Ovary (tissue), 10 donors: ENCODE measurements at places on chromosomes 3 and 15. TPM values are rescaled to one million over a fixed set of nuclear protein-coding genes. Genes with fewer than 3 reads are reported as not detected.
A peak's percentile ranks its signal among the peaks of the same experiment; 100 is the strongest.

DNA sequence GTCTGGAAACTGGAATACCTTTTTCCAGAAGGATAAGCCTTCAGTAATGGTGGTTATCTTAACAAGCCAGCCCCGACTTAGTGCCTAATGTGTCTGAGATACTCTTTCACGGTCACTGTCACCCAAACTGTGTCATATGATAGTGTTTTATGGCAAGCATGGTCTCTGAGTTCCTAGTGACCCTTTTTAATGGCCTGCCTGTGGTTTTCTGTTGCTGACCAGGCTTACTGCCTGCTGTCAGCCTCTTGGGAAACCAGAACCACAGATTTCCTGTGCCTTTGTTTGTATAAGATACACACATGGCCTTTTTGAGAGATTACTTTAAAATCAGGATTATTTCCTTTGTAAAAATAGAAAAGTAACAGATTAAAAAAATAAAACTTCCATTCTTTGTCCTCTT is 22.4 kb downstream of the HPS3 start:
- DNase-seq, result no peak

The MFAP1 gene
- total RNA-seq, result 21.0 TPM

The TMC3 gene
- not detected for total RNA-seq

DNA sequence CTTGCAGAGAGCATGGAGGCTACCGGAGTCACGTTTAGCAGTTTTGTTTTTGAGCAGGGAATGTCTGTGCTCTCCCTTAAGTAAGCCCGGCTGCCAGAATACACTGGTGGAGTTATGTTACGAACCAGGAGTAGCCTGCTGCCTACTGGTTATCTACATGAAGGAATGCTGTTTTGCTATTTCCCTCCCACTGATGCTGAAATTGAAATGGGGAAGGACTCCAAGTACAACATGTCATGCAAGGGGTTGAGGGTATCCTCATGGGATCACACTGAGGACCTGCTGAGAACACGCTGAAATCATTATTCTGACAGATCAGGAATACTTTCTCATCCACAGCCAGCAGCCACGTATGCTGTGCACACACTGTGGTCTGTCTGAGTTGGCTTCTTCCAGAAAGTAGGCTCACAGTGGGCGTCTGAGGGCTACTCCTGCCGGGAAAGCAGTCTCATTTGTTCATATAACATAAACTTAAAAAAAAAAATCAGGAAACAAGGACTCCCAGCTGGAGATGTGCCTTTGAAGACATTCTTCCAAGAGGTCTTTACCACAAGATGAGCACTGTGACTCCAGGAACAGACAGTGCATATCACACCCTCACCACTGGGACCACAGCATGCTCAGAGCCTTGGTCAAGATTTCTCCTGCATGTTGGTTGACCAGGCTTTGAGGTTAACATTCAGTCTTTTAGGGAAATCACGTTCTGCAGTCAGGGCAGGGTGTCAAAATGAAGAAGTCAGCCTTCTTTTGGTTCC is 300.4 kb upstream of the RASGRP1 start:
- DNase-seq, result peak; percentile 60

DNA sequence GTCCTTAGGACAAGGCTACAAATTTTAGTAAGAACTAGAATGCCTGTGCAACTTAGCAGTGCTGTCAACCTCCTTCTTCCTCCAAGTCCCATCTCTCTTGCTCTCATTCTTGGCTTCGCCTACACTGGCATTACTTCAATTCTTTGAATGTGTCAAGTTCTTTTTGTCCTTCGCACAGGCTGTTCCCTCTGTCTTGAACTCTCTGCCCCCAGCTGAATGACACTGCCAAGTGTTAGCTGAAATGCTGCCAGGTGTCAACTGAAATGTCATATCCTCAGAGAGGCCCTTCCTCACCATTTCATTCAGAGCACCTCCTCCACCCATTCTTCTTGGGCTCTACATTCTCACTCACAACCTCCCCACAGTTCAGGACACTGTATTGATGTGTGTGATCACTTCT is 48.8 kb upstream of the PSMD6 start:
- no peak for DNase-seq

- DNase-seq, result no peak
Measured at GRCh38 chr3:112371569-112371968, 38.6 kb downstream of the CD200 start.

The RPL32 gene
- 2,983 TPM for total RNA-seq

The TGM5 gene
- total RNA-seq, result not detected

The TRIM42 gene
- total RNA-seq, result not detected

DNA sequence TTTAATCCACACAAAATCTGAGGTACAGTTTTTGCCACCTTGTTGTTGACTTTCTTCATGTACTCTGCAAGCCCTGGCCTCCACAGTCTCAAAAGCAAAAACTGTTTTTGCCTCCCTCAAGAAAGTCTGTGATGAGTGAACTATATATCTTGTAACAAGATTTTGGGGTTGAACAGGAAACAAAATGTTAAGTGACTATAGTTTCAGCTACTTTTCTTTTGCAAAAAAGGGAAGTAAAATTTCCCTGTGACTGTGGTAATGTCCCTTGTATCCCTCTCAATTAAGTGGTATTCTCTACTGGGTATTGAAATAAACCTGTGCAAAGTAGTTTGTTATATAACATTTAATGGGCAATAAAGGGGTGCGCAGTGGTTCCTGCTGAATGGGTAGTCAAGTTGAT is 21.3 kb upstream of the SCAANT1 start:
- no peak for DNase-seq

DNA sequence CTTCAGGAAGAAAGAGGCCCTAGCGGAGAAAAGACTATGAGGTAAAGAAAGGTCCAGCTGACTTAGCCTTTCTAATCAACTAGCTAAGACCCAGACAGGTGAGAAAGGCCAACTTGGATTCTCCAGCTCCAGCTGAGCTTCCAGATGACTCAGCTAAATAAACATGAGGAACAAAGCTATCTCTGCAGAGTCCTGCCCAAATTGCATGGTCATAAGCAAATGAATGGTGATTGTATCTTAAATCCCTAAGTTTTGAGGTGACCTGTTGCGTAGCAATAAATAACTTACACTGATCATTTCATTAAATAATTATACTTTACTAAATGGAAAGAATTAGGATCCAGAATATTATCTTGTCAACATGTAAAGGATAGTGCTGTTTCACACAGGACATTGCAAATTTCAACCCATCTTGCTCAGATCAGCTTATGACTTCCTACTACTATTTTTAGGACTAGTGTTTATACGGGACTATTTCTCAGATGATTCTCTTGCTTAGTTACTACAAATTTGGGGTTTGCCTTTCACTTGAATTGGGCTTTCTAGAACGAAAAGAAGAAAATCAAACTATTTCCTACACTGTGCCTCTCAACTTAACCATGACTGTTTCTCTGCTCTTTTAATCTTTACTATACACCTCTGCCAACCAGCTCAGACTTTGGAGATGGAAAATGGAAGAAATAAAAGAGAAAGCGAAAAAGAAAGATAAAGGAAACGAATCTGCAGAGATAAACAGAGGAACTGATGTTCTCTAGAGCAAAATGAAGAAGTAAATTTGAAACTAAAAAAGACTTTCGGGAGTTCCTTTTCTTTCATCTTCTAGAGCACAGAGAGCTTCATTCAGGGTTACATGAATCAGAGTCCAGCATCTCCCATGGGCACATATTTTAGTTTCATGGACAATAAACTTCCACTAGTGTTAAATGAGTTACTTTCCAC is 6.6 kb upstream of the ADGRG7 start:
- DNase-seq, result no peak

The CCDC71 gene
- 32.7 TPM for total RNA-seq

DNA sequence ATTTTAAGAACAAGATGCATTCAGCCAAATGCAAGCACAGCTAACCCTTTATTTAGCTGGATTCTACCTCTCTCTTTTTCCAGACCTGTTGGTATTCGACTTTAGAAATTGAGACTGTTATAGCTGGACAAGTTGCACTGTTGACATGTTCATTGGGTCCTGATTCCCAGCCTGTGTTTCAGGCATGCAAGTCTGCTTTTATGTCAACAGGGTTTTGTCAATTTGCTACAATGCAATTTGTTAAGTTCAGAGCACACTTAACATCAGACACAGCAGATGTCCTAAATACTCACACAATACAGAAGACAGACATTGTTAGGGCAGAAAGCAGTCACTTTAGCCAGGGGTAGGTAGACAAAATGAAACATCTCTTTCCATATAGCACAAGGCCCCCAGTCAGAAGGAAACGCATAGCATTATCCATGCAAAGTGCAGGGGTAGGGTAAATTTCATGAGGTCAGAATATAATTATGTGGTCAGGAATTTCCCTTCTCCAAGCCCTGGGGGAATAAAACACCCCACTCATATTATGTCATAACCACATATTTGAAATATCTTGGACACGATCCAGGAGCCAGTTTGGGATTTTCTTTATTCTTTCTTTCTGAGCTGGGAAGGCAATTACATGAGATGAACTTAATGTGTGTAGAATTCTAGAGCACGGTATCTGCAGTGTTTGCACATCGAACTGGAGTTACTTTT is 504.1 kb downstream of the NTRK3 start:
- no peak for DNase-seq

The TLR9 gene
- 0.50 TPM for total RNA-seq

GRCh38 chr3:38008191-38008701 is 17.7 kb downstream of the VILL start:
- DNase-seq, result no peak

DNA sequence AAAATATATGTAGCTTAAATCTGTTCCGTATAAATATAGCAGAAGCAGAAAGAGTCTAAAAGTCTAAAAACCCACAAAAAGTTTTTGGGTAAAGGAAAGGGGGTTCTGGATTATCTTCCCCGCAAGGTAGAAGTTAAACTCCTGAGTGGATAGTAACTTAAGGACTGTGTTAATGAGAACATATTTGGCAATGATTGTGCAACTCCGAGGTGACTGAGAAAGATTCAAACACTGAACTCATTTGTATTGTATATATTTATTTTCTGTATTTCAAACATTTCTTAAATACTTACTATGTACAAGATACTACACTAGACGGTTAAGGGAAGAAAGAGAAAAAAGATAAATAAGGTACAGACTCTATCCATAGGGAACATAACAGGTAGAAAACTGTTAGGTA is 72.7 kb upstream of the PPIB start:
- DNase-seq, result no peak

The ABI3BP gene
- total RNA-seq, result 114 TPM
